ENCODE measurements at places on chromosomes 2 and 18.

GRCh38 chr2:24917086-24917485 is 3.0 kb downstream of the ADCY3 start:
- no peak for DNase-seq

- DNase-seq: no peak
Measured at GRCh38 chr18:76456823-76457222, 38.2 kb downstream of the ZNF516 start.

- no peak for DNase-seq
Measured at GRCh38 chr18:36197511-36198166, 10.3 kb downstream of the MOCOS start.

DNA sequence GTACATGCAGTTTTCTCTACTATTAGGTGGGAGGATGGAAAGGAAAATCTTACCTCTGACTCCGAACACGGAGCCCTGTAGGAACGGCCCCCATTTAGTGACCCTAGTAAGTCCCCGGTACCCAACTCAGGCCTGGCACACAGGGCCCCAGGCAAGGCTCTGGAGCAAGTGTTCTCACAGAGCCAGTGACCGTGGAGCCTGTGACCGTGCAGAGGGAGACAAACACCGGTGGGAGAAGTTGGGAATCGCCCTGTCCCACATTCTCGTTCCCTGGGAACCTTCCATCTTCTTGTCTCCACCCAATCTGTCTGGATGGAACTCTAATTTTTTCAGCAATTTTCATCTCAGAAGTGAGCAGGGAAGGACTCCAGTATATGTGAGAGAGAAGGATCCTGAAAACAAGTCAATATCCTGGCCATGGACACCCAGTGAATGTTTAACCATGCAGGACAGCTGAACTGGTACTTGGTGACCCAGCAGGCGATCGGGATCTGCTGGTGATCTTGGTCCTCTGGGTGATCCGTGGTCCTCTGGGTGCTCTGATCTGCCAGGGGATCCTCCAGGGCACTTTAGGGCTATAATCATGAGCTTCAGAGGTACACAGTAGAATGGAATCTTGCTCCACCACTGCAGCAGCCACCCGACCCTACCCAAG is 348.6 kb upstream of the ID2 start:
- no peak for DNase-seq

GRCh38 chr2:217223222-217223930 is 363.5 kb upstream of the TNP1 start:
- DNase-seq: no peak

GRCh38 chr2:231369580-231370428 is 25.7 kb upstream of the B3GNT7 start:
- no peak for DNase-seq

DNA sequence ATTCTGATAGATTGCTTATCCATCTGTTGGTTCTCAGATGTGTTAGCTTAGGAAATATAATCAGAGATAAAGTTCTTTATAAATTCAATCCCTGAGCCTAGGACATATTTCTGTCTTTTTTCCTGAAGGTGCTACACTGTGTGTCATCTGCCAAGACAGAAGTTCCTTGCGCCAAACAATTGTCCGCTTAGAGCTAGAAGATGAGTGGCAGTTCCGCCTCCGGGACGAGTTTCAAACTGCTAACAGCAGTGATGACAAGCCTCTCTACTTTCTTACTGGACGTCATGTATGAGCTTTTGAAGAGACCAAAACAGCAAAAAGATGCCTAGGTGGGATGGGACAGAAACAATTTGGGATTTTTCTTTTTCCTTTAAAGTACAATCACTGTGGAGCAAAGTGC is 78.0 kb downstream of the ESCO1 start:
- DNase-seq: no peak

- DNase-seq: no peak
Measured at GRCh38 chr2:37625156-37625555, 46.3 kb downstream of the CDC42EP3 start.

DNA sequence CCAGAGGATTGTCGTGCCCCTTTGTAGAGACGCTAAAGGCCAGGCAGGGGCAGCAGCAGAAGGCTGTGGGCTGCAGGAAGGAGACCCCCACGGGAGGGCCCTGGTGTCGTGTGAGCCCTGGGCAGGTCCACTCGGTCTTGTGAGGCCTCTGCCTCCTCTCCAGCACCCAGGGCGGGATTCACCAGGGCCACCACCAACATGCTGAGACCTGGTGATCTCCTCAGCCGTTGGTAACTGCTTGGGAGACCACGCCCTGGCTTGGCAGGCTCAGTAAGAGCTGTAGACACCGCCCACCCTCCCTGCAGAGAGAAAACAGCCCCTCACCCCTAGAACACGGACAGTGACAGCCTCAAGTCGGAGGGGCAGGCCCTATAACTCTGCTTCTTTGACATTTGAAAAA is 21.1 kb downstream of the MBP start:
- DNase-seq: peak; percentile 48

DNA sequence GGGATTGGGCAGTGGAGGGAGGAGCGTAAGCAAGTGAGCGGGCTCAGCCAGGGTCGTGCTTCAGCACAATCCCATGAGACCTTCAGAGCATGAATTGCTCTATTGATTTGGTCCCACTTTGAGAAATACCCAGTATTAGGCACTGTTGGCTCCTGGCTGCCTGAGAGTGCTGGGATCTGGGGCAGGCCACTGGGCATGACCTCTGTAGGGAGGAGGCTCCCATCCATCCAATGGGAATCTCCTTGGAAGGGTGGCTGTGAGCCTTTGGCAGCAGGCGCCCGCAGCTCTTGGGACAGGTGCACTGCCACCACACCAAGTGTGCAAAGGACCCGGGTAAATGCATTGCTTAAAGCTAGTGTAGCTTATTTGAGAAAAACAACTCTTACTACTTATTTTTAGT is 137.5 kb downstream of the LDLRAD4 start:
- DNase-seq: no peak

DNA sequence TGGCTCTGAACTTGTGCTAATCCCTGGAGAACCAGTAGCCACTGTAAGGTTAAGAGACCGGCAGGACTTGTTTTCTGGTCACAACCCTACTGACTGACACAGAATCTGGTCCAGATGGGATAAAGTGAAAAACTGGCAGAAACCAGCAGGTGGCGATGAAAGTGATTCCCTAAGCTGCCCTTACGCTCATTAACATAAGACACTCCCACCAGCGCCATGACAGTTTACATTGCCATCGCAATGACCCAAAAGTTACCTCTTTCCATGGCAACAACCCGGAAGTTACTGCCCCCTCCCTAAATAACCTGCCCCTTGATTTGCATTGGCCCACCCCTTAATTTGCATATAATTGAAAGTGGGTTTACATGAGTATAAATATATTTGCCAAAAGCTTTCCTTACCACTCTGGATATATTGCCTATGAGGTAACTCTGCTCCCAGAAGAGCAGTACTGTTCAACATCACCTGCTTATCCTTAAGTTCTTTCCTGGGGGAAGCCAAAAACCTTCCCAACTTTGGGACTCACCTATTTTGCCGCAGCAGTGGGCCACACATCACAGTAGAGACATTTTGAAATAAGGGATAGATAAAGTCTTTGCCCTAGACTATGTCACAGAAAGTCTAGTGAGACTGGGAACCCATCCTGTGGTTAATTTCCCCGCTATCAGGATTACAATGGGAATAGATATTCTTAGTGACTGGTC is 35.8 kb upstream of the AFF3 start:
- DNase-seq: peak; percentile 80

GRCh38 chr2:26745609-26746327 is 18.3 kb upstream of the SLC35F6 start:
- peak; percentile 50 for DNase-seq

DNA sequence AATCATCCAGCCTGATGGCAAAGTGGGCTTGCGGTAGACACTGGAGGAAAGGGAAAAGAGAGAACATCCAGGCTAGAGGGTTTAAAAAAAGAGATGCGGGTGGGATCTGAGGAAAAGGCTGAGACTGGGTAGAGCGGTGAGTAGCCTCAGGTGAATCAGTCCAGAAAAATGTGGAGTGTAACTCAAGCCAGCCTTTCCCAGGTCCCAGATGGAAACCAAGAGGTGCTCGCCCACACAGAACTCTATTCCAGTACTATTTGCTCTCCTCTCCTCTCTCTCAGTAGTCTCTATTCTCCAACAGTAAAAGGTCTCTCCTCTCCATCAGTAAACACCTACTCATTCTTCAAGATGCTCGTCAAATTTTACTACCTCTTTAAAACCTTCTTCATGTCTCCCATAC is 38.3 kb upstream of the NRP2 start:
- DNase-seq: no peak

DNA sequence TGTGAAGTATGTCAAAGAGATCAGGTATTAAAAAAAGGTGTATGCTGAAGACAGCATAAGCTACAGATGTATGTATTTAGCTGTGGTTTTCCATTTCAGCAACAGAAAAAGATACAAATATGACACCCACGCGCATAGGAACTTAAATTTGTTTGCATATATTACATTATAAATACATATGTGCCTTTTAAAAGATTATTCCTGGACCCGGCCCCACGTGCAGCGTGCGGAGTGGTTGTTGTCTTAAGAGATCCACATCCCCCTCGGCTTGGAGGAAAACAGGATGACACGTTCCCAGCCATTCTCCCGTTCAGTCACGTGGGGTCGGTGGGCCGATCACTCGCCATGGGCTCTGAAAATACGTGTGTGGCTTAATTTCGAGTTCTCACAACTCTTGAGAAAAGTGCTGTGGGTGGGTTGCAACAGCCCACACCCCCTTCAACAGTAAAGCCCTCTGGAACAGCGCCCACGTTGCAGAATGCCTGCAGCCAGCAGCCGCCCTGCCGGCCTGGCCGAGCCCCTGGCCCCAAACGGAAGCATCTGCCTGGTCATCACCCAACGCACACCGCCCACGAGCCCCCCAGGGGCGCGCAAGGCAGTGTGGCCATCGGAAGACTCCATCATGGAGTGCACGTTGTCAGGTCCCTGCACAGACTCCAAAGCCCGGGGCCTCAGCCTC is 18.6 kb upstream of the KCNG2 start:
- DNase-seq: no peak

GRCh38 chr2:121427187-121427689 is 103.4 kb upstream of the RNU4ATAC start:
- no peak for DNase-seq

DNA sequence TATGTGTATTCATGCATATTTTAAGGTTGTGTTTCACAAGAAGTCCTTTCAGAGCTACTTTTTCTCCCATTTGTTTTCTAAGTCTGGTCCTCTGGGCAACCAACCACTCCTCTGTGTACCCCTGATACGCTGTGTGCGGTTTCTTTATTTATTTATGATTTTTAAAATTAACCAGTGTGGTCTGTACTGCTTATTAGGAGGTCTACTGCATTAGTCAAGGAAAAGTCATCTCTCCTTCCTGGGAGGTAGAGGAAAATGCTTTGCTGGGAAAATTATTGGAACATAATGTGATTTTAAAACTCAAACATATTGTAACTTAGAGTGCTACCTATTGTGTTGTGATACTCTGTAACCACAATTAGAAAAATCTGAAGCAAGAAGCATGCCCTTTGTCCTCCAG is 1404.3 kb downstream of the SUCLG1 start:
- DNase-seq: no peak

- no peak for DNase-seq
Measured at GRCh38 chr18:4801151-4801550, 346.0 kb upstream of the DLGAP1 start.

DNA sequence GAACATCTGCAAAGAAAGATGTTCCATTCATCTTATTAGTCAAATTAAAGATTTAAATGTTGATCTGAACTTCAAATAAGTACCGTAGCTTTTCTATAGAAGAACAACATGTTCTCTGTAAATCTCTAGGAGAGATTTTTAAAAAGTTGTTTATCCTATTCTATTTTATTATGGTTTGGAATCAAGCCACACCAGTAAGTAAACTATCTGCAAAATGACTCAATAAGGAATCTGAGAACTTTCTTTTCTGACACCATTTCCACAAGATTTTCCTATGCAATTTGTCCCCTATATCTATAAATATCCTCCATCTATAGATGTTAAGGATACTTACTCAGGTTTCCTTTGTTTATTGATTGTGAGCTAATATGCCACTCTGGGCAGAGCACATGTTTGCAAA is 736.6 kb downstream of the CBLN2 start:
- DNase-seq: no peak

DNA sequence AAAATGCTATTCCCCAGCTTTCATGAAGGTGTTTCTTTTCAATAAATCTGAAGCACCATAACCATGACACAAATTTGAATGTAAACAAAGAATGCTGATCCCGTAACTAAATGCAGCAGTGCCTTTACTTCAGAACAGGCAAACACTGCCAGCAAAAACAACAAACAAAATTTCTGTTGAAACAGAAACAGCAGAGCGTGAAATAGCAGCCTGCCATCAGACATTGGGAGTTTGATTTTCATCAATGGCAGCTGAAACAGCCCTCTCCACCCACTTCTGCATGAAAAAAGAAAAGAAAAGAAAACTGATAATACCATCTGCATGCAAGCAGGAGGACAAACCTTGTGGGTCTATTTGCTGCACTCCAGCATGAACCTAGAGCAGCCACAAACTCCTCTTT is 128.3 kb downstream of the CDH2 start:
- DNase-seq: no peak

GRCh38 chr18:68969027-68969426 is 171.1 kb downstream of the CCDC102B start:
- DNase-seq: no peak

DNA sequence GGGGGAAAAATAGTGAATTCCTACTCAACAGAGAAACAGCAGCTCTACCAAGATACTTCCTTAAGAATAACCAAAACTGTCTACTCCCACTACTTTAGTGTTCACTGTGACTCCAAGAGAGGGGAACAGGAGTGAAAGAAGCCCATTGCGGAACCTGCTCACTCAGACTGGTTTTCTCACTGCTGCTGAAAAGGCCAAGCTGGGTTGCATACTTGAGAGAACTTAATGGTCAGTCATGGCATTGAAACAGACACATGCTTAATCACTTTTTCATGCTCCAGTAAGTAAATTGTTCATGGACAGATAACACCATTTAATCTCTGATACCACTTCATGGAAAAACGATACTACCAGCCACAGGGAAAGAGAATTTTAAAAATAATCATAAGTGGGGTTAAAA is 35.7 kb upstream of the SLC8A1 start:
- DNase-seq: no peak

DNA sequence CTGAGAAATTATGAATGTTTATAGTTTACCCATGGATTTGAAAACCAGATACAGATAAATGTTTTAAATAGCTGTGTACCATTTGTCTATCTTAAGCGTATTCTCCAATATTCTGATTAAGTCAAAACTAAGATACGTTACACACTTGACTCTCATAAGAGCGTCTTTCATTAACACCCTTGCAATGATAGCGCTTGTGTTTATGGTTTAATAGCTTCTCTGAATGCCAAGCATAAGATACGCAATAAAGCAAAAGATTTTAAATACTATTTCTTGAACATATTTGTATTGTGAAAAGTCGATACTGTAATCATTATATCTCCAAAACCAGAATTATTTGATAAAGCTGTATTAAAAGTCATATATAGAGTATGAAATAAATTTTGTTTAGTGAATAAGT is 3.0 kb downstream of the CALCRL start:
- DNase-seq: no peak

DNA sequence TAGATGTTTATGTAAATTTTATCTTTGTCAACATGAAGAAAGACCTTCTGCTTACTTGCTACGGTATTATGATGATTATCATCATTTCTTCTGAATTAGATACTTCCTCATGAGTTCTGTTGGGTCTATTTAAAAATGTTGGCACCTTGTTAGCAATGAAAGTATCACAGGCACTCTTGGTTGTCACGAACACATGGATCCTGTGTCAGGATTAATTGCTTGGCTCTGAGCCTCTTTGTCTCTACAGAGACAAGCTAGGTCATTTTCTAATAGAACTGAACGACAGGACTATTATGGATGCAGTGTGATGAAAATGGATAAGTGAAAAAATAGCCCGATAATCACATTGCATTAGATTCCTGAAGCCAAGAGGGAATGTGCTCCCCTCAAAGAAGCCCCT is 110.3 kb downstream of the DOCK10 start:
- DNase-seq: no peak

GRCh38 chr2:175154661-175155082 is 13.3 kb downstream of the ATF2 start:
- no peak for DNase-seq
